A549 treated with ZK216348 at 1 μM for 4 hours (cell line): ENCODE measurements at places on chromosomes 3 and 15. TPM values are rescaled to one million over a fixed set of nuclear protein-coding genes. Genes with fewer than 3 reads are reported as not detected.

The TNFAIP8L3 gene
- total RNA-seq = 13.1 to 22.4 TPM (median 16.4 TPM) in 5 replicates

The CPLX3 gene
- total RNA-seq = 0.07 TPM in 1 of 5 replicates, not detected in the others

The CYP1A1 gene
- 1.4 to 2.1 TPM (median 1.8 TPM) in 5 replicates for total RNA-seq

The FETUB gene
- total RNA-seq = 0.14 to 0.34 TPM (median 0.28 TPM) in 3 of 5 replicates, not detected in the others

The PLOD2 gene
- total RNA-seq = 75.4 to 142 TPM (median 121 TPM) in 5 replicates

The ARNT2 gene
- 13.2 to 19.2 TPM (median 16.0 TPM) in 5 replicates for total RNA-seq

The DIS3L gene
- total RNA-seq = 30.3 to 36.4 TPM (median 34.4 TPM) in 5 replicates

The SLC24A5 gene
- not detected in 5 replicates for total RNA-seq

The CORO2B gene
- 2.4 to 3.9 TPM (median 3.1 TPM) in 5 replicates for total RNA-seq

The ECE2 gene
- total RNA-seq = not detected in 5 replicates

The SLC6A1 gene
- not detected in 5 replicates for total RNA-seq

The ADIPOQ gene
- total RNA-seq = not detected in 5 replicates

The GOLGA8S gene
- total RNA-seq = 0.12 to 0.25 TPM (median 0.18 TPM) in 5 replicates

The KLF15 gene
- 0.11 to 0.30 TPM (median 0.13 TPM) in 5 replicates for total RNA-seq

The MAP3K13 gene
- total RNA-seq = 9.9 to 20.4 TPM (median 14.4 TPM) in 5 replicates

The CAPN3 gene
- 0.18 to 0.60 TPM (median 0.41 TPM) in 4 of 5 replicates, not detected in the other for total RNA-seq

The MORC1 gene
- not detected in 5 replicates for total RNA-seq

The GANC gene
- 5.6 to 11.0 TPM (median 6.8 TPM) in 5 replicates for total RNA-seq

The GOLGA8M gene
- total RNA-seq = not detected in 5 replicates

The TICRR gene
- 10.0 to 14.1 TPM (median 13.3 TPM) in 5 replicates for total RNA-seq

The ZCWPW2 gene
- total RNA-seq = not detected in 5 replicates

The TRIM71 gene
- not detected in 5 replicates for total RNA-seq

The FANCD2OS gene
- total RNA-seq = not detected in 5 replicates

The ISY1 gene
- 18.2 to 26.6 TPM (median 20.3 TPM) in 5 replicates for total RNA-seq

The CLEC3B gene
- 0.22 TPM in 1 of 5 replicates, not detected in the others for total RNA-seq

The GMPS gene
- 79.6 to 131 TPM (median 81.4 TPM) in 5 replicates for total RNA-seq

The LYZL4 gene
- not detected in 5 replicates for total RNA-seq

The XCR1 gene
- not detected in 5 replicates for total RNA-seq

The CMSS1 gene
- total RNA-seq = 50.3 to 82.3 TPM (median 58.1 TPM) in 5 replicates

The EXD1 gene
- total RNA-seq = not detected in 5 replicates

The SUSD5 gene
- 2.3 to 4.2 TPM (median 3.1 TPM) in 5 replicates for total RNA-seq

The GOLGA8T gene
- 1.1 to 2.8 TPM (median 2.0 TPM) in 5 replicates for total RNA-seq

The CILP gene
- 0.07 to 0.09 TPM (median 0.08 TPM) in 5 replicates for total RNA-seq

The SEMA3G gene
- 0.07 to 0.15 TPM (median 0.12 TPM) in 5 replicates for total RNA-seq

The CATSPER2 gene
- total RNA-seq = 0.41 to 2.0 TPM (median 0.58 TPM) in 5 replicates

The MEIS2 gene
- total RNA-seq = 9.2 to 10.1 TPM (median 9.9 TPM) in 5 replicates

The SNRK gene
- 3.2 to 4.9 TPM (median 4.2 TPM) in 5 replicates for total RNA-seq

The CIAO2A gene
- 107 to 171 TPM (median 111 TPM) in 5 replicates for total RNA-seq

The AP3S2 gene
- 36.0 to 82.2 TPM (median 44.7 TPM) in 5 replicates for total RNA-seq

The PLSCR5 gene
- total RNA-seq = not detected in 5 replicates

The GMNC gene
- total RNA-seq = not detected in 5 replicates

The FGF7 gene
- total RNA-seq = not detected in 5 replicates
